ENCODE measurements at places on chromosomes 4 and X. TPM values are rescaled to one million over a fixed set of nuclear protein-coding genes. Genes with fewer than 3 reads are reported as not detected.
A peak's percentile ranks its signal among the peaks of the same experiment; 100 is the strongest.

The MAGEC1 gene
- not detected for total RNA-seq

The CD40LG gene
- total RNA-seq: 0.42 TPM

DNA sequence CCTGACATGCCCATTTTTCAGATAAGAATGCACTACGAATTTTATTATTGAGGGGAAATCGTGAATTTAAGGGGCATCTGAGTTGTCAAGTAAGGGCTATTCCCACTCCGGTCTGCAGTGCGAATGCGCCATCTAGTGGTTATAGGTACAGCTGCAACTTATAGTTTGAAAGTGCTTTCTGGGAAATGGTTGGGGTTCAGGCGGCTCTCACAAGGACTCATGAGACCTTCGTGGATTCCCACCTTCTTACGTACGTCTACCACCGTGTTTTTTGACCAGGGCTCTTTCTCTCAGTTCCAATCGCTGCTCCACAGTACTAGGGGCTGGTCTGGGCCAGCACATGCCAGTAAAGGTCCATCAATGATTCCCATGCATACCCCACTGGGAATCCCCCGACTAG lies 12.3 kb downstream of the MSL3 start:
- H3K27ac ChIP-seq: no peak overlapping the region
- H3K4me1 ChIP-seq: no peaks in the 10 kb centered on the region
- no peak overlapping the region for H3K4me3 ChIP-seq
- H3K36me3 ChIP-seq: peaks cover 2% of the 10 kb centered on the region

GRCh38 chrX:105488716-105489115 lies 268.2 kb upstream of the TEX13A start:
- no peak overlapping the region for H3K27ac ChIP-seq
- no peaks in the 10 kb centered on the region for H3K36me3 ChIP-seq
- H3K27me3 ChIP-seq: no peaks in the 10 kb centered on the region
- DNase-seq: no peak
- H3K4me1 ChIP-seq: no peaks in the 10 kb centered on the region

- H3K4me1 ChIP-seq: peaks cover 14% of the 10 kb centered on the region
- no peak for DNase-seq
- H3K27me3 ChIP-seq: no peaks in the 10 kb centered on the region
- H3K36me3 ChIP-seq: no peaks in the 10 kb centered on the region
- no peak overlapping the region for H3K27ac ChIP-seq
Observed at GRCh38 chr4:182206266-182206665, 36.9 kb upstream of the TENM3 start.

The PDZD4 gene
- 4.4 TPM for total RNA-seq

- no peaks in the 10 kb centered on the region for H3K4me1 ChIP-seq
- no peaks in the 10 kb centered on the region for H3K27me3 ChIP-seq
- H3K36me3 ChIP-seq: peaks cover 66% of the 10 kb centered on the region
- no peak overlapping the region for H3K27ac ChIP-seq
Observed at GRCh38 chr4:3212391-3213105, 36.4 kb upstream of the MSANTD1 start.

- no peaks in the 10 kb centered on the region for H3K36me3 ChIP-seq
- peak within 1 kb of the TSS; percentile 87 for H3K4me3 ChIP-seq
- DNase-seq: peak; percentile 90
- H3K27ac ChIP-seq: peak within 1 kb of the TSS; percentile 93
Observed at GRCh38 chr4:155758481-155759371, at the start of gene GUCY1B1. GUCY1B1 (plus strand) TSS chr4:155759021; CDS start chr4:155759141, 120 bp downstream.

The NKX3-2 gene
- total RNA-seq: not detected

- H3K27me3 ChIP-seq: no peaks in the 10 kb centered on the region
- H3K27ac ChIP-seq: no peak overlapping the region
- no peak overlapping the region for H3K4me3 ChIP-seq
- no peaks in the 10 kb centered on the region for H3K36me3 ChIP-seq
- DNase-seq: no peak
Observed at GRCh38 chr4:152983774-152984411, 47.8 kb downstream of the FHDC1 start.

DNA sequence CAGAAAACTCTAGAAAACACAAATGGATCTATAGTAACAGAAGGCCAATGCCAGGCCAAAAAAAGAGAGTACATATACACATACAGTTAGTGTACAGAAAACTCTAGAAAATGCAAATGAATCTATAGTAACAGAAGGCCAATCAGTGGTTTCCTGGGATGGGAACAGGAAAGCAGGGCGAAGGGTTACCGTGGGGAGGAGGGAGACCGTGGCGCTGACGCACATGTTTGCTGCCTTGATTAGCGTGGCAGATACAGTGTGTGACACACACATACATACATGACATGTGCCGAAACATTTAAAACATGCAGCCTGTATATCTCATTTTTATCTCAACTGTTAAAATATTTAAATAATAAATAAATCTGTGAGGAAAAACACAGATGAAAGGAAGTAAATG lies 14.7 kb downstream of the GAK start:
- H3K27ac ChIP-seq: no peak overlapping the region
- DNase-seq: no peak
- peaks cover 6% of the 10 kb centered on the region for H3K4me1 ChIP-seq
